ENCODE measurements at places on chromosomes 2 and 18. TPM values are rescaled to one million over a fixed set of nuclear protein-coding genes. Genes with fewer than 3 reads are reported as not detected.
A peak's percentile ranks its signal among the peaks of the same experiment; 100 is the strongest.

GRCh38 chr2:66048667-66049066 is 386.3 kb upstream of the MEIS1 start:
- no peak for DNase-seq
- no peaks in the 10 kb centered on the region for H3K36me3 ChIP-seq
- H3K4me1 ChIP-seq = peaks cover 5% of the 10 kb centered on the region
- no peaks in the 10 kb centered on the region for H3K27me3 ChIP-seq
- no peak overlapping the region for H3K27ac ChIP-seq

DNA sequence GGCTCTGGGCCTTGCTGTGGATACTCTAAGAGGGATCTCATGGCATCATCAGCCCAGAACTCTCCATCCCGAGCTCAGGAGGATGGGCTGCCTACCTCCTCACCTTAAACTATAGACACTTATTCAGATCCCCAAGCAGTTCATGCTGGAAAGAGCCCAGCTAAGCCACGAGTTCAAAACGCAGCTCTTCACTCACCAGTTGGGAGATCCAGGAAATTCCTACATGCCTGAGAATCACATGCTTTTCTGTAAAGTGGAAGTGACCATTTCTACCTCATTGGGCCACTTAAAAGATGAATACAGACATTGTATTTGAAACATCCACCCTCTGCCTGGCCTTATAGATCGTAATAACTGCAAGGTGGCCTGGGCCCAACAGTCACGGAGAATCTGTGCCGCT is 6.6 kb downstream of the ATOH8 start:
- peaks cover 4% of the 10 kb centered on the region for H3K36me3 ChIP-seq
- no peak overlapping the region for H3K4me3 ChIP-seq
- H3K27me3 ChIP-seq = peaks cover 24% of the 10 kb centered on the region
- no peak for DNase-seq
- H3K4me1 ChIP-seq = peaks cover 26% of the 10 kb centered on the region

- H3K27ac ChIP-seq = no peak overlapping the region
- no peaks in the 10 kb centered on the region for H3K27me3 ChIP-seq
- H3K4me3 ChIP-seq = no peak overlapping the region
- H3K4me1 ChIP-seq = peaks cover 6% of the 10 kb centered on the region
- no peak for DNase-seq
- H3K36me3 ChIP-seq = no peaks in the 10 kb centered on the region
Measured at GRCh38 chr2:118431165-118431517, 342.9 kb downstream of the INSIG2 start.

- no peak overlapping the region for H3K4me3 ChIP-seq
- H3K4me1 ChIP-seq = peaks cover 3% of the 10 kb centered on the region
- peaks cover 2% of the 10 kb centered on the region for H3K27me3 ChIP-seq
Measured at GRCh38 chr2:29618024-29618423, 303.4 kb downstream of the ALK start.

- H3K27me3 ChIP-seq = no peaks in the 10 kb centered on the region
- no peaks in the 10 kb centered on the region for H3K36me3 ChIP-seq
- no peak overlapping the region for H3K27ac ChIP-seq
- DNase-seq = no peak
Measured at GRCh38 chr2:53987336-53987921, 16.6 kb upstream of the PSME4 start.

GRCh38 chr2:170493426-170494097 is 221.6 kb upstream of the SP5 start:
- H3K4me1 ChIP-seq = no peaks in the 10 kb centered on the region
- H3K27me3 ChIP-seq = no peaks in the 10 kb centered on the region
- no peaks in the 10 kb centered on the region for H3K36me3 ChIP-seq
- H3K27ac ChIP-seq = no peak overlapping the region

DNA sequence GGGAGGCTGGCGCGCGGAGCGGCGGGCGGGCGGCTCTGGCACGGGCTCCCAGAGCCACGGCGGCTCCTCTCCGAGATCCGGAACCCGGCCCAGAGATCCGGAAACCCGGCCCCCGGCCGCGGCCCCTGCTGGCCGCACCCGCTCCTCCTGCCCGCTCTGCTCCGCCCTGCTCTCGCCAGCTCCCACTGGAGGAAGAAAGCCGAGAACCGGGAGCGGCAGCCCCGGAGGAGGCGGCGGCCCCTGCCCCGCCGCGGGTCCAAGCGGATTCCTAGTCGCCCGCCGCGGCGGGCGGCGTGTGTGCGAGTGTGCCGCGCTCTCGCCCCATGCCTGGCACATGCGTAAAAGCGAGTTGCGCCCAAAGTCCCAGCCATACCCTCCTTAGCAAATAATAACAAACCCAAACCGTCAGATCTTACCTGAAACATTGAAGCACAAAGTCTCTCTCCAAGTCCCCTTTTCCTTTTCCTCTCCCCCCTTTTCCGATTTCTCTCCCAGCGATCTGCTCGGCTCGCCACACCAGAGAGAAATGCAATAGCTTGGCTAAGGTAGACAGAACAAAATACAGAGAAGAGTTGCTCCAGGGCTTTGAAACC is 108.7 kb upstream of the KCTD1 start:
- peaks cover 5% of the 10 kb centered on the region for H3K36me3 ChIP-seq
- peak overlapping the region; percentile 90 for H3K27ac ChIP-seq
- peaks cover 8% of the 10 kb centered on the region for H3K27me3 ChIP-seq

DNA sequence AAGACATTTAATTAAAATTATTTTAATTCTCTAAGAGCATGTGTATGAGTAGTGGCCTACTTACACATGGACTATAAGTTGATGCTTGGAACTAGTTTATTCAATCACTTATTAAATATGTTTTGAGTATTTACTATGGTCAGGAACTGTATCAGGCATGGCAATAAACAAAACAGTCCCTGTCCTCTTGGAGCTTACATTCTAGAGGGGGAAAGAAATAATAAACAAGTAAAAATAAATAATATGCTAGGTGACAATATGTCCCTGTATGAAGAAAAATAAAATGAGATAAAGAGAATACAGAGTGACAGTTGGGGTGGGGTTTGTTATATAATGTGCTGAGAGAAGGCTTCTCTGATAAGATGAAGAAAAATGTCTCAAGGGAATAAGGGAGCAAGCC is 74.5 kb downstream of the MYO3B start:
- H3K4me1 ChIP-seq = peaks cover 5% of the 10 kb centered on the region
- H3K36me3 ChIP-seq = no peaks in the 10 kb centered on the region
- H3K27ac ChIP-seq = no peak overlapping the region
- DNase-seq = no peak
- H3K4me3 ChIP-seq = no peak overlapping the region
- H3K27me3 ChIP-seq = peaks cover 3% of the 10 kb centered on the region

DNA sequence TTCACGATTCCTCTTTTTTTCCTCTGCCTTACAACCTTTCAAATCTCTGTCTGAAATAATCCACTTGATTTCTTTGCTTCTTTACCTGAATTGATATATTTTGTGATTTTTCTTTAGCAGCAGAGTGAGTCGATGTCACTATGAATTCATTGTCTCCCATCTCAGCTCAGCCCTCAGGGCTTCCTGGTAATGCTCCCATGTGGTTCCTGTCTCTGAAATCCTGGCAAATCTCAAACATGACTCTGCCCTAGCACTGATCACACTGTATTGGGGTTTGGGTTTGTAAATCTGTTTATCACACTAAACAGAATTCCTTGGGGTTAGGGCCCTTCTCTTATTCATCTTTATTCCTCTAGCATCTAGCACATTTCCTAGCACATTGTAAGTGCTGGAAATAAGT is 43.0 kb upstream of the MSTN start:
- DNase-seq = no peak
- H3K36me3 ChIP-seq = peaks cover 3% of the 10 kb centered on the region
- no peak overlapping the region for H3K4me3 ChIP-seq
- H3K27me3 ChIP-seq = peaks cover 3% of the 10 kb centered on the region
- peaks cover 3% of the 10 kb centered on the region for H3K4me1 ChIP-seq

GRCh38 chr18:80232710-80233109 is 14.6 kb downstream of the PARD6G start:
- no peak for DNase-seq
- H3K27ac ChIP-seq = no peak overlapping the region
- no peak overlapping the region for H3K4me3 ChIP-seq
- H3K36me3 ChIP-seq = no peaks in the 10 kb centered on the region

The UGT1A8 gene
- not detected for total RNA-seq

The ALKAL2 gene
- total RNA-seq = 3.2 TPM

The NETO1 gene
- total RNA-seq = 12.8 TPM

The SPC25 gene
- total RNA-seq = 6.2 TPM
